ENCODE measurements at places on chromosomes 1 and 21. TPM values are rescaled to one million over a fixed set of nuclear protein-coding genes. Genes with fewer than 3 reads are reported as not detected.

GRCh38 chr21:37744551-37744950, 171.7 kb downstream of the KCNJ6 start:
- peaks cover under 1% of the 10 kb centered on the region for H3K27me3 ChIP-seq
- no peak overlapping the region for H3K4me3 ChIP-seq
- DNase-seq: no peak
- no peaks in the 10 kb centered on the region for H3K36me3 ChIP-seq
- no peak overlapping the region for H3K27ac ChIP-seq
- no peaks in the 10 kb centered on the region for H3K4me1 ChIP-seq

DNA sequence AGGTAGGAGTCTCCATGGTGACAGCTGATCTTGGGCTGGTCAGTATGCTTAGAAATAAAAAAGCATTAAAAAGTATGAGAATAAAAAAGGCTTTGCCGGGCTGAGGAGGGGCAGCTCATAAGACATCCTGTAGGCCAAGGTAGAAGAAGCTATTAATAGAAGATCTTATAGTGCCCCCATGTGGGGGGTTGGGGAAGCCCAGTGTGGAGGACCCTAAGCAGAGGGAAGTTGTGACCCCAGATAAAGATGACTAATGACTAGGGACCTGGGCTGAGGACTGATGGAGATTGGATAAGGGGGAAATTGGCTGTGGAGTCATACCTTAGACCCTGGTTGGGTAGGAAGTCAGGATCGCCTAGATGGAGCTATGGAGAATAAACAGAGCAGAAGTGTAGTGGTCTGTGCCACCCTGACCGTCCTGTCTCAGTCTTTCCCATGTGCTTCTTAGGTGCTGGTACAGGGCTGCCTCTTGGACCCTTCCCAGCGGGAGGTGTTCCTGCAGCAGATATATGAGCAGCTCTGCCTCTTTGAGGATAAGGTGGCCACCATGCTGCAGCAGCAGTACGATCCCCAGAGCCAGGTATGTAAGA, 25.0 kb downstream of the SZT2 start:
- no peak overlapping the region for H3K27ac ChIP-seq
- H3K4me3 ChIP-seq: no peak overlapping the region
- peak; percentile 68 for DNase-seq

DNA sequence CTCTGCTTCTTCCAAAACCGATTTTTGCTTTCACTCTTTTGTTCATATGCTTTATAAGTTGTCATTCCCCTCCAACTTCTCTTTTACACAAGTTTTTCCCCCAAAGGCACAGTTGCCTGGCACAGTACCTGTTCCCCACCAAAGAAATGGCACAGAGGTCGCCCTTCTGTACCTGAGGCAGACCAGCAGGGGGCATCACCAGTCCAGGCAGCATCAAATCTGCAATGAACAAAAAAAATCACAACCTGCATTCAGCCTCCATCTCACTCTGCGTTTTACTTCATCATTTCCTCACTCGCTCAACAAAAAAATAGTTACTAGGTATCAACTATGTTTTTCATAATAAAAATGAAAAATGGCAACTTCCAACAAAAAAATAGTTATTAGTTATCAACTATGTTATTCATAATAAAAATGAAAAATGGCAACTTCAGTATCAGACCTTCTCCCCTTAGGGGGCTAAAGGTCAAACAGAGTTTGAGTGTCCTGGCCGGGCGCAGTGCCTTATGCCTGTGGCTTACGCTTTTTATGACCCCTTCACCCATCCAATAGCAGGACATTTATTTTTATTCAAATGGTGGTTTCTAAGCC, 4.1 kb downstream of the EIF2D start:
- peak overlapping the region; percentile 9 for H3K27ac ChIP-seq
- H3K36me3 ChIP-seq: peaks cover 22% of the 10 kb centered on the region
- peaks cover 37% of the 10 kb centered on the region for H3K4me1 ChIP-seq
- no peak overlapping the region for H3K4me3 ChIP-seq

DNA sequence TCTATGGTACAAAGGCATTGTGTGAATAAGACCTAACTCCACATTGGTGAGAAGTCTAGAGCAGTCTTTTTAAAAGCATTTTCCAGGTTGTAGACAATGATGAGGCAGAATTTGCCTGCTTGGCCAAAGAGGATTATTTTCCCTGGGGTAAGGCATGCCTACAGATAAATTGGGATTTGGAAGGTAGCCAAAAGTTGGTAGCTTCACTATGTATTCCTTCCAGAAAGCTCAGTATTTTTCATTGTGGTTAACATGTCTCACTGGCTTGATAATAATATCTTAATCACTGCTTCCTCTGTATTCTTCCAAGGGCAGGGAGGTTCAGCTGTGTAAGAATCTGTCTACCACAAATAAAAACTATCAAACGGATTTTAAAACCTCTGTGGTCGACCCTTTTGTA, 590.8 kb upstream of the PRMT6 start:
- no peaks in the 10 kb centered on the region for H3K4me1 ChIP-seq
- no peak overlapping the region for H3K27ac ChIP-seq
- H3K27me3 ChIP-seq: no peaks in the 10 kb centered on the region
- no peak for DNase-seq
- no peak overlapping the region for H3K4me3 ChIP-seq

- no peak overlapping the region for H3K4me3 ChIP-seq
- DNase-seq: no peak
- H3K36me3 ChIP-seq: no peaks in the 10 kb centered on the region
- peaks cover 29% of the 10 kb centered on the region for H3K4me1 ChIP-seq
Observed at GRCh38 chr1:41880950-41881885, 37.5 kb downstream of the HIVEP3 start.

- H3K4me3 ChIP-seq: no peak overlapping the region
- DNase-seq: no peak
- H3K4me1 ChIP-seq: no peaks in the 10 kb centered on the region
- H3K27me3 ChIP-seq: peaks cover 7% of the 10 kb centered on the region
- no peak overlapping the region for H3K27ac ChIP-seq
Observed at GRCh38 chr1:153365696-153366095, 8.0 kb downstream of the S100A9 start.

AQP10 gene
- not detected for total RNA-seq

TMEM81 gene
- 2.4 TPM for total RNA-seq

ADAMTS5 gene
- total RNA-seq: not detected

SYCP1 gene
- not detected for total RNA-seq

BCAN gene
- total RNA-seq: not detected

Measured in activated CD4-positive, alpha-beta T cell treated with anti-CD3 and anti-CD28 coated beads, Interleukin-2, amount 10 ng/mL, durations not matched to agents 7 days and 5 days (primary cell).